Hindlimb muscle (tissue), 1 donor: ENCODE measurements at places on chromosomes 2 and 18.

GRCh38 chr2:170218456-170218855 is 40.5 kb downstream of the MYO3B start:
- no peak for DNase-seq

DNA sequence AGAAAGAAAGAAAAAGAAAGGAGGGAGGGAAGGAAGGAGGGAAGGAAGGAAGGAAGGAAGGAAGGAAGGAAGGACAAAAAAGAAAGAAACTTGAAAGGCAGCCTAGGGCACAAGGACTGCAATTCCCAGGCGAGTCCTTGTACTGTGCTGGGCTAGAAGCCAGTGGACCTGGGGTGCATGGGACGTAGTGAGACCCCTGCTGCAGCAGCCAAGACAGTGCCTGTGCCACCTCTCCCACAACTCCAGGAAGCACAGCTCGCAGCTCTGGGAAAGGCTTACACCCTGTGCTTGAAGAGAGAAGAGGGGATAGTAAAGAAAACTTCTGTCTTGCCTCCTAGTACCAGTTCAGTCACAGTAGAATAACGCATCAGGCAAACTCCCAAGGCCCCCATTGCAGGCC is 227.9 kb upstream of the CDH7 start:
- DNase-seq: no peak

DNA sequence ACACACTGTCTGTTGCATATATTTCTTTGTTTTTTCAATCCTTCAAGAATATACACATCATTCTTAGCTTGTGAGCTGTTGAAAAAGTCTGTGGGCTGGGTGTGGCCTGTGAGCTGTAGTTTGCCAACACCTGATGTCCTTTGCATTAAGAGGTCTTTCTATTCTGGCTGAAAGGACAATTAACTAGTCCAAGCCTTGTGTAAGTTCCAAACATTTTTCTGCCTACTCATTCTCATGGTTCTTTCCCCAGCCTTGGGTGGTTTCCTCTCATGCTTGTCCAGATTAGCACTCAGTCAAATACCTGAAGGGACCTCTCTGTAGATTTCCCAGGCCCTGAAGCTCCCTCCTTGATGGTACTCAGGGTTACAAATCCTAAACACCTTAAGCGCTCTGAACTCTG is 57.8 kb upstream of the NABP1 start:
- DNase-seq: no peak

DNA sequence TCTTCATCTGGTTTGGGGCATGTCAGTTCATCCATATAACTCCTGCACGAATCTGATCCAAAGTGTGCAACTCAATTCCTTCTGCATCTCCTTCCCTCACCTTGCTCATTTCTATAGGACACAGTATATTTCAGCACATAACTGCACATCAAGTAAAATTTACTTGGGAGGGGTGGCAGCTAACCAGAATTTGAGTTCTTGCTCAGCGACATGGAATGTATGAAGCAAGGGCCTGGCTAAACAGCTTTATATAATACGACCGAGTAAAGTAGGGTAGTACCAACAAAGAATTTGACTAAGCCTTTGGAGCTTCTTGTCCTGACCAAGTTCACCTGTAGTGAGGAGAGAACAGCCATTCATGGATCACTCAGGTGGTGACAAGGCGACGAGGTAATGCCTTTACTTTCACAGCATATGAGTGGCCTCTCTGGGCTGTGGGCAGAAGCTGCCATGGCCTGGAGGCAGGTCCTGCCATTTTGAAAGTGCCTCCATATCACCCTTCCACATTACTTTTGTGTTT is 570.2 kb upstream of the TNP1 start:
- DNase-seq: no peak

GRCh38 chr18:3321133-3321812 is 59.3 kb downstream of the MYL12B start:
- no peak for DNase-seq

DNA sequence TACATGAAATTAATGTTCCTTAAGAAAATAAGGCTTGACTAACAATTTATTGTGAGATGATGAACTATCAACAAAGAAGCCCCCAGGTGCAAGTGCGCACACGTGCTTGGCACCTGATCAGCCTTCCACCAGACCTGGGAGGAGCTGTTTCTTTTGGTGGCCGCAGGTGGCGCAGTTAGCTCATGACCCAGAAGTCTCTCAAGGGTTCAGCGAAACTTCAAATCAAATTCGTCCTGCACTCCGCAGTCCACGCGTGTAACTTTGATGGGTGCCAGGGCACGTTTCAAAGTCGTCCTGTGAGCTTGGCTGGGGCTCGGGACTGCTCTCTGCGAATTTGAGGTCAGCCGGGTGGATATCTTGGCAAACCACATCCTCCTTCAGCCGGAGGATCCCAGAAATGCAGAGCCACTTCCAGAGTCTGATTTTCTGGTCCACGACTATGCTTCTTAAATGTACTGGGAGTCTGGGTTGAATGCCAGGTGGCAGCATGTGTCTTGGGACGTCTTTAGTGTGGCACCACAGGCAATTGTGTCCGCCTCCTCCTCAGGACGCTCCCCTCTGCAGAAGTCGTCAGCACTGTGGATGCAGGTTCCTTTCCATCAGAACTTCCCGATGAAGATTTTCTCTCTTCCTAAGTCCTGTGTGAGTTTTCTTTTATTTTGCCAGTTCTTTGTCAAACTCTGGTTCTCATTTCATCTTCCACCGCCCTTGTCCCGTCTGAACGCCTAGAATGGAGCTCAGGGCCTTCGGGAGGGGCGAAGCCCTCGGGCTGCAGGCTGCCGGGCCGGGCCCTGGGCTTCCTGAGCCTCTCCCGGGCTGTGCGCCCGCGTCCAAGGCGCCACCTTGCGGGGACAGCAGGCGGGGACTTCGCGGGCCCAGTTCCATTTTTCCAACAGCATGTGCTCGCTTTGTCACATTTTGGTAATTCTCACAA is 61.3 kb upstream of the RAPGEF4 start:
- DNase-seq: peak; percentile 19

- DNase-seq: no peak
These were observed 325.8 kb downstream of the CCDC178 start for GRCh38 chr18:33114749-33115148.

GRCh38 chr2:18479947-18480369 is 80.5 kb downstream of the RDH14 start:
- no peak for DNase-seq

- DNase-seq: no peak
These were observed 186.6 kb upstream of the SMAD2 start for GRCh38 chr18:48116873-48117630.

GRCh38 chr2:229176136-229176535 is 95.0 kb downstream of the PID1 start:
- DNase-seq: no peak

DNA sequence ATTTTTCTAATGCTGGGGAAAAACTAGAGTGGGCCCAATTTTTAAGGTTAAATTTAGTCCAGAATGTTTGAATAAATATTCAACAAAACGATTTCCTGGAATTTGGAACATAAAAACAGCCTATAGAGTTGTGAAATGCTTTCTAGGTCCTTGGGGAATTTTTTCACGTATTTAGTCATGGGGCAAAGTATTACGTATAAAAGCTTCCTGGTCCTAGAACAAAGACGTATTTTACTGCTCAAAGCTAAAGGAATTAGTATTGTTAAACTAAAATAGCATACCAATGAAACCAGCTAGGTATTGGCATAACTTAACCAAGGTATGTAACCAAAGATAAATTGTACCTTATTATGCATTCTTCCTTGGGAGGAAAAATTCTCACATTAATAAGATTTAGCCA is 1.6 kb downstream of the SESTD1 start:
- no peak for DNase-seq

- DNase-seq: no peak
These were observed 215.8 kb downstream of the NDUFA10 start for GRCh38 chr2:239809391-239809790.
